ENCODE measurements at places on chromosomes 16 and 17. TPM values are rescaled to one million over a fixed set of nuclear protein-coding genes. Genes with fewer than 3 reads are reported as not detected.

The RHBDF1 gene
- 15.0 TPM for total RNA-seq

The PSMD7 gene
- total RNA-seq, result 117 TPM

The ENPP7 gene
- not detected for total RNA-seq

The DHRS7C gene
- not detected for total RNA-seq

The CLEC19A gene
- not detected for total RNA-seq

Measured in hair follicular keratinocyte (primary cell).